Hepatocyte (in vitro differentiated cells): ENCODE measurements at places on chromosomes 12 and 14.

GRCh38 chr12:91119089-91119488 is 7.8 kb upstream of the LUM start:
- no peak overlapping the region for H3K27ac ChIP-seq
- H3K4me1 ChIP-seq: no peaks in the 10 kb centered on the region
- H3K27me3 ChIP-seq: no peaks in the 10 kb centered on the region
- DNase-seq: no peak
- no peak overlapping the region for H3K4me3 ChIP-seq

- peaks cover 23% of the 10 kb centered on the region for H3K4me1 ChIP-seq
- peak overlapping the region; percentile 90 for H3K27ac ChIP-seq
- DNase-seq: no peak
These were observed 16.3 kb downstream of the ATP5MC2 start for GRCh38 chr12:53659571-53659981.

DNA sequence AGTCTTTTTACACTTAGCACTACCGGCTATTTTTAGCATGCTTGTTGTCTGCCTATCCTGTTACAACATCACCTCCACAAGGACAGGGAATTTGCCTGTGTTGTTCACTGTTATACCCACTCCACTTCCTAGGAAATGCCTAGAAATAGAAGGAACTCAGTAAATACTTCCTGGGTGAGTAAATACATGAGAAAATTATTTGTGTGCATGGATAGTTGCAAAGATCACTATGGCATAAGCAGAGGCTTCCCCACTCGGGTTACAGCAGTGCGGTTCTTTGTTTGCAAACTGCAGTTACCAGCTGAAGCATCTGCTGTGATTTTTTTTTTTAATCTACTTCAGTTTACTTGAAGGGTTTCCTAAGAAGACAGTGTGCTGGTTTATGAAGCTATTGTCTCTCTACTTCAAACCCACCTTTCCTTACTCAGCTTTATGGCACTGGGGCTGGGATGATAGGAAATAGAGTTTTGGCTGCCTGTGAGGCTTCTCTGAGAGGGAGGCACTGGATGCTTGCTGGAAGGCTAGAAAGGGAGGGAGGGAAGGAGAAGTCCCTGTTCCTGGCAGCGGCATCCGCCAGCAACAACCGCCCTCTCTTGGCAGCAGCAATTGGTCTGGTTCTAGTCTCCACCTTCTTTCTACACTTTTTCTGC is 29.0 kb downstream of the PDE6H start:
- DNase-seq: peak; percentile 60
- H3K4me3 ChIP-seq: no peak overlapping the region
- peak overlapping the region; percentile 75 for H3K27ac ChIP-seq
- no peaks in the 10 kb centered on the region for H3K27me3 ChIP-seq
- H3K36me3 ChIP-seq: no peaks in the 10 kb centered on the region
- peaks cover 23% of the 10 kb centered on the region for H3K4me1 ChIP-seq

- no peaks in the 10 kb centered on the region for H3K36me3 ChIP-seq
- peak overlapping the region; percentile 6 for H3K27ac ChIP-seq
- no peak overlapping the region for H3K4me3 ChIP-seq
These were observed 101.9 kb downstream of the DACT1 start for GRCh38 chr14:58739674-58740073.

DNA sequence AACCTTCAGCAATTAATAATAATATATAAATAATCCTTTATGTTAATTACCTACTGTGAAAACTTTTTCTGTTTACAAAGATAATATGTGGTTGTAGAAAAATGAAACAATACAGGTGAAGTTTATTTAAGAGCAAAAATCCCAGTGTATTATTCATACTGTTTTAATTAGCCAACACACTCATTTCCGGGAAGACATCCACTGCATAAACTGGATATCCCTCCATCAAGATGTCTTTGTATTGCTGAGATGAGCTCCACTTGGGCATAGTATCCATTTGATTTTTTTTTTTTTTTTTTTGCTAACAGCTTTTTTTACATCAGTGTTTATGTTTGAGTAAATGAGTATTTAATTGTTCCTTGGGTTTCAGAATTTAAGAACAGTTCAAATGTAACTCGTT is 13.7 kb upstream of the DERA start:
- H3K36me3 ChIP-seq: no peaks in the 10 kb centered on the region
- H3K27ac ChIP-seq: no peak overlapping the region
- DNase-seq: no peak
- H3K4me1 ChIP-seq: no peaks in the 10 kb centered on the region
- H3K27me3 ChIP-seq: no peaks in the 10 kb centered on the region

DNA sequence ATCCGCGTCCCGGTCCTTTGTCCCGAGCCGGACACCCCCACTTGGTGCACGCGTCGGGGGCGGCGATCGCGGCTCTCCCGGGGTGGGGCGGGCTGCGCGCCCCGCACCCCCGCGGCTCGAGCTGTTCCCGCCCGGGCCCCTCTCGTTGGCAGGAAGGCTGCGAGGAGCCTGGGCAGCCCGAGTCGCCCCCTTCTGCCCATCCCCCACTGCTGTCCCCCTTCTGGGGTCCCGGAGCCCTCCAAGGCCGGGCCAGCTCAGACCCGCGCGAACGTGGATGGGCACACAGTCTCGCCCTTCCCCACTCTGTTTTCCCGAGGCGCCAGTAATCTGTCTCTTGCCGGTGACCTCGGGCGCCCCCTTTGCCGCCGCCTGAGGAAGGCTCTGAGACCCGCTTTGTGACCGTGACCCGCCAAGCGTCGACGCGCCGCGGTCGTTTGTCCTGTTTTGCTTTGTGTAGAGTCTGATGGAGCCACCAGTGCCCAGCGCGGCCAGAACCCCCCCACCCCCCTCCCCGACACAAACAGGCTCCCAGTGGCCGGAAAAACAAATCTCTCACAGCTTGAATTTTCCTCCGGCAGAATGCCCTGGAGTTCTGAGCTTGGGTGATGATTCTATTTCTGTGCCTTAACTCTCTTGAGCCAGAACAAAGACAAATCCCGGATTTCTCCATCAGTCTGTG is 610 bp downstream of the C14orf132 start:
- H3K4me1 ChIP-seq: peaks cover 18% of the 10 kb centered on the region
- peaks cover 31% of the 10 kb centered on the region for H3K27me3 ChIP-seq
- H3K36me3 ChIP-seq: no peaks in the 10 kb centered on the region
- peak overlapping the region; percentile 96 for H3K4me3 ChIP-seq
- peak overlapping the region; percentile 57 for H3K27ac ChIP-seq
